Activated CD8-positive, alpha-beta T cell treated with anti-CD3 and anti-CD28 coated beads, Interleukin-2, amount 10 ng/mL, durations not matched to agents 7 days and 5 days (primary cell): ENCODE measurements at places on chromosomes 7 and 10. TPM values are rescaled to one million over a fixed set of nuclear protein-coding genes. Genes with fewer than 3 reads are reported as not detected.
A peak's percentile ranks its signal among the peaks of the same experiment; 100 is the strongest.

- no peak overlapping the region for H3K27ac ChIP-seq
- H3K4me1 ChIP-seq = peaks cover 8% of the 10 kb centered on the region
- peaks cover 40% of the 10 kb centered on the region for H3K27me3 ChIP-seq
- no peaks in the 10 kb centered on the region for H3K36me3 ChIP-seq
- H3K4me3 ChIP-seq = no peak overlapping the region
Measured at GRCh38 chr7:87476179-87476557, 688 bp upstream of the ABCB4 start.

- peak overlapping the region; percentile 9 for H3K4me3 ChIP-seq
- DNase-seq = peak; percentile 26
- peaks cover 24% of the 10 kb centered on the region for H3K4me1 ChIP-seq
Measured at GRCh38 chr7:77157446-77157845, 35.0 kb downstream of the CCDC146 start.

- no peak for DNase-seq
- H3K4me1 ChIP-seq = peaks cover 13% of the 10 kb centered on the region
- no peaks in the 10 kb centered on the region for H3K27me3 ChIP-seq
- H3K27ac ChIP-seq = no peak overlapping the region
- peaks cover 29% of the 10 kb centered on the region for H3K36me3 ChIP-seq
- H3K4me3 ChIP-seq = no peak overlapping the region
Measured at GRCh38 chr10:124987788-124988187, 45.9 kb downstream of the ZRANB1 start.

- no peak overlapping the region for H3K4me3 ChIP-seq
- H3K27ac ChIP-seq = no peak overlapping the region
- H3K27me3 ChIP-seq = no peaks in the 10 kb centered on the region
- no peaks in the 10 kb centered on the region for H3K4me1 ChIP-seq
Measured at GRCh38 chr7:84529480-84530205, 335.1 kb upstream of the SEMA3A start.

DNA sequence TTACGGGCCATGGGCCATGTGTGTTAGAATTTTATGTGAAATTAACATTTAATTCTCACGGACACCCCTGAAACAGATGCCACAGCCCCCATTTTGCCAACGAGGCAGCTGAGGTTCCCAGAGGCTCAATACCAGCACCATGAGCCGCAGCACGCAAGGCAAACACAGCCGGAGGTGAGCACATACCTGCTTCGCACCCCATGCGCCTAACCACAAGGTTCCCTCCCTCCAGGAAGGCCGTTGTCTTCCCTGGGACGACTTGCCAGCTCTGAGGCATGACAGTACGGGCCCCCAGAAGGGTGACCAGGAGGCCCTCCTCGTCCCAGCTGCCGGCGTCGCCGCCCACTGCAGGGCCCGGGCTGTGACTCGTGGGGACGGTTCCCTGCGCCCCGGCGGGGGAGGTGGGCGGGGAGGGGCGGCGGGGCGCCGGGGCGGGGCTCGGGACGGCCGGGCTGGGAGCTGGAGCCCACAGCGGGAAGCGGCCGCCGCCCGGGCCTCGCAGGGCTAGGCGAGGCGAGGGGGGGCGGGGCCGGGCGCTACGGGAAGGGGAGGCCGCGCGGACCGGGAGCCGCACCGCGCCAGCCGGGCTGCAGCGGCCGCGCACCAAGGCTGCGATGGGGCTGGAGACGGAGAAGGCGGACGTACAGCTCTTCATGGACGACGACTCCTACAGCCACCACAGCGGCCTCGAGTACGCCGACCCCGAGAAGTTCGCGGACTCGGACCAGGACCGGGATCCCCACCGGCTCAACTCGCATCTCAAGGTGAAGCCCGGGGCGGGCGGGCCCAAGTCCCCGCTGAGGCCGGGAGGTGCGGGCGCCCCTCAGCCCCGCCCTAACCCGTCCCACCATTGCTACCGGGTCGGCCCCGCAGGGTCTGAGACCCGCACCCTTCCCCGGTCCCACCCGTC is at the start of gene CAV2:
TSS of gene CAV2 (plus strand) at position 571 of the 910 bp plus-strand sequence. CDS start at position 615, 44 bp downstream.
- H3K27me3 ChIP-seq = peaks cover 56% of the 10 kb centered on the region
- H3K4me1 ChIP-seq = peaks cover 10% of the 10 kb centered on the region
- no peak for DNase-seq
- H3K27ac ChIP-seq = no peak within 1 kb of the TSS

GRCh38 chr7:25598765-25599164 is 370.5 kb upstream of the NPVF start:
- peaks cover 5% of the 10 kb centered on the region for H3K27me3 ChIP-seq
- H3K4me3 ChIP-seq = no peak overlapping the region
- peaks cover 10% of the 10 kb centered on the region for H3K4me1 ChIP-seq
- DNase-seq = no peak
- no peaks in the 10 kb centered on the region for H3K36me3 ChIP-seq
- H3K27ac ChIP-seq = no peak overlapping the region

GRCh38 chr7:86788948-86789347 is 145.2 kb downstream of the GRM3 start:
- no peaks in the 10 kb centered on the region for H3K27me3 ChIP-seq
- H3K27ac ChIP-seq = no peak overlapping the region
- H3K36me3 ChIP-seq = no peaks in the 10 kb centered on the region
- H3K4me3 ChIP-seq = no peak overlapping the region
- no peaks in the 10 kb centered on the region for H3K4me1 ChIP-seq
- no peak for DNase-seq

DNA sequence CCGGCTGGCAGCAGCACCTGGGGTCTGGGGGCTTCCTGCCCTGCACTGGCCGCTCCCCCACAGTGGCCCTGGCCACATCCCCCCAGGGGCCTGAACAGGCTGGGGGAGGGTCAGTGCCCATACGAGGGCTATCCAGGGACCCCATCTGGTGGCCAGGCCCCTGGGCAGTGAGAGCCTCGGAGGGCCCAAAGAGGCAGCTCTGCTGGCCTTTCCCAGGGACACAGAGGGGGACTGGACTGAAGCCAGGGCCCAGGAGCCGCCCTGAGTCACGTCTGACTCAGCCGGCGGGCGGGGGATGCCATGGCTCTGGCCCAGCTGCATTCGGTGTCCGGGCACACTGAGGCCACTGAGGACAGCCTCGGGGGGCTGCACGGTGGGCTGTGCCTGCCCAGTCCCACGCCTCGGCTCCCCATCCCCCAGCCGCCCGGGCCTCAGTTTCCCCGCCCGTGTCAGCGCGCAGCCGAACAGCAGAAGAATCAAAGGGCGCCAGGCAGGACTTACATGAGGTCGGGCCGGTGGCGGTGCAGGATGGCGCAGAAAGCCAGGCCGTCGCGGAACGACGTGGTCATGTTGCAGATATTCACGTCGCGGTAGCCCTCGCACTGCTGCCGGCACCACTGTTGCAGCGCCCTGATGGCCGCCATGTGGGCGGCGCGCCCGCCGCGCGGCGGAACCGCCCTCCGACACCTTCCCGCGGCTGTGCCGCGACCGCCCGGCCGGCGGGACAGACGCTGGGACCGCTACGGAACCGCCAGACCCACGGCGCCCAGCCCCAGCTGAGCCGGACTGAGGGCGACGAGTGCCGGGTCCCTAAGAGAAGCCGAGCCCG is at the start of gene MICALL2:
TSS of gene MICALL2 (minus strand) at position 788 of the 829 bp plus-strand sequence. CDS start at position 644, 144 bp downstream.
- peaks cover 12% of the 10 kb centered on the region for H3K27me3 ChIP-seq
- peak within 1 kb of the TSS; percentile 63 for H3K4me3 ChIP-seq
- DNase-seq = no peak
- peaks cover 15% of the 10 kb centered on the region for H3K4me1 ChIP-seq

Gene CNTNAP2
- total RNA-seq = not detected

Gene NCF1
- total RNA-seq = 3.1 TPM

Gene UNCX
- total RNA-seq = not detected
